Activated CD8-positive, alpha-beta memory T cell treated with anti-CD3 and anti-CD28 coated beads for 1 hour (primary cell): ENCODE measurements at places on chromosomes 6 and 20.

- DNase-seq = no peak
Observed at GRCh38 chr20:51492167-51493092, 50.1 kb downstream of the NFATC2 start.

DNA sequence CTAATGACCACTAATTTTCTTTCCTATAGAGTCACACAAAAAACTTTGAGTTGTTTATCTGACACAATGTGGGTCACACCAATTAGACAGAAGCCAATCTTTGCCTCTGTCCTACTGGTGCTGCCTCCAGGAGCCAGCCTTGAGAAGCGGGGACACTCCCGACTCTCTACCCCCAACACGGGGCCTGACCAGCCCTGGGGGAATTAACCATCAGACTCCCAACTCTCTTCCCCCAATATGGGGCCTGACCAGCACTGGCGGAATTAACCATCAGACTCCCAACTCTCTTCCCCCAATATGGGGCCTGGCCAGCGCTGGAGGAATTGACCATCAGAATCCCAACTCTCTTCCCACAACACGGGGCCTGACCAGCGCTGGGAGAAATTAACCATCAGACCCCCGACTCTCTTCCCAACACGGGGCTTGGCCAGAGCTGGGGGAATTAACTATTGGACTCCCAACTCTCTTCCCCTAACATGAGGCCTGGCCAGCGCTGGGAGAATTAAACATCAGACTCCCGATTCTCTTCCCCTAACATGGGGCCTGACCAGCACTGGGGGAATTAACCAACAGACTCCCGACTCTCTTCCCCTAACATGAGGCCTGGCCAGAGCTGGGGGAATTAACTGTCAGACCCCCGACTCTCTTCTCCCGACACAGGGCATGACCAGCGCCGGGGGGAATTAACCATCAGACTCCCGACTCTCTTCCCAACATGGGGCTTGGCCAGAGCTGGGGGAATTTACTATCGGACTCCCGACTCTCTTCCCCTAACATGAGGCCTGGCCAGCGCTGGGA lies 12.5 kb downstream of the CST7 start:
- DNase-seq = no peak

- DNase-seq = no peak
Observed at GRCh38 chr20:19074828-19075516, 137.5 kb upstream of the SLC24A3 start.

GRCh38 chr6:36285797-36286196 lies 15.9 kb downstream of the PNPLA1 start:
- DNase-seq = no peak

GRCh38 chr6:93970684-93971083 lies 551.3 kb upstream of the EPHA7 start:
- no peak for DNase-seq

DNA sequence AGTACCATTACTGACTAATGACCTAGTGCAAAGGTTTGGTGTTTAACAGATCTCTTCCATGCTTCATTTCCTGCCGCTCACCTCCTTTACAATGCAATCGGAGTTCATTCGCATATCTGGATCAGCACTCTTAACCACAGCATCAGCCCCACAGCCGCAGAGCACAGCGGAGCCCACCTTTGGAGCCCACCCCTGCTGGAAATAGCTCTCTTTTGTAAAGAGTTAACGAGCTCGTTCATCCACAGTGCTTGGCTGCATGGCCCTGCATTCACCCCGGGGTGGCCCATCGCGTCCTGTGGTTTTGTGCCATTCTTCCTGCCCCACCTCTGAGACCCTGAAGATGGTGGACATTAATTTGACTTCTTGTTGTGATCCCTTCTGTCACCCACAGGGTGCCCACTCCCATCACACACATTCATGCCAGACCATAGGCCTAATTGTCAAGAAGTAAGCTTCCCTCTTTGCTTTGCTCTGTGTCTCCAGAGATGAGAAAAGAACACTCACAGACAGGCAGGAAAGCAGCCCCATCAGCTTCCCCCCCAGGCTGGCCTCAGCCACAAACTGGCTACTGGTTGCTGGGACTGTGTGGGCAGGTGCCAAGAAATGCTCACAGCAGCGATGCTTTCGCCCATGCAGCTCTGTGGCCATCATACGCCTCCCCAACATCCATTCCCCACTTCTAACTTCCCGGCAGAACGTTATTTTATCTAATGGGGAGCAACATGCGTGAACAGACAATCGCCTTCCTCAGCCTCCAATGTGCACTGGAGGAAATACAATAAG lies 167.0 kb downstream of the LRFN2 start:
- DNase-seq = no peak

GRCh38 chr20:53580376-53581111 lies 13.1 kb downstream of the ZNF217 start:
- no peak for DNase-seq

DNA sequence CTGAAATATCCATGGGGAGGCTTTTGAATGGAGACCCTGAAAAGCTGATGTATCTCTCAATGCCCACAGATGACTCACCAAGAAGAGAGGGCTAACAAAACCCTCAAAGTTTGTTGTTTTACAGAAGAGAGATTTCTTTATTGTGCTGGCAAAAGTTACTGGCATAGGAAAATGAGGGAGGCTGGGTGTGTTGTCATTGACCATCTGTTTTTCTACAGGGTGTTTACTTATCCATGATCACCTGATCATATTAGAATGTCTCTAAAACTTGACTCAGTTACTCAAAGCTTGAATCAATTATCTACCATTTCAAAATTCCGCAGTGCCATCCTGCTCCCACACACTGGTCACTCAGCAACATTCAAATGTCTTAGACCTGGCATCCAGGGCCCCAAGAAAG lies 9.8 kb downstream of the NCOA6 start:
- no peak for DNase-seq

DNA sequence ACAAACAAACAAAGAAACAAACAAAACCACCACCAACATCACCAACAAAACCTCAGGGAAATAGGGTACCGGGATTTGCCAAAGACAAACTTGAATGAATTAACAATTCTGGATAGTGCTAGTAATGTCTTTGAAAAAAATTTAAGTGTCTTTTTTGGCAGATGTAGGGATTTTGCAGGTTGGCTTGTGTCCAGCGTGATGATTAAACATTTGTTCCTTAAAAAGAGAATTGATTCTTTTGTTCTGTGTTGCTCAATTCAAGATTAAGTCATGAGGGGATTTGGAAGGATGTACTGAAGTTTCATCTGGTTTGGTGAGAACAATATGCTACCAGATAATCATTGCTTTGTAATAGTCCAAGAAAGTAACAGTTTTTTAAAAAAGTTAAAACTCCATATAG lies 125.1 kb upstream of the HS3ST5 start:
- no peak for DNase-seq

DNA sequence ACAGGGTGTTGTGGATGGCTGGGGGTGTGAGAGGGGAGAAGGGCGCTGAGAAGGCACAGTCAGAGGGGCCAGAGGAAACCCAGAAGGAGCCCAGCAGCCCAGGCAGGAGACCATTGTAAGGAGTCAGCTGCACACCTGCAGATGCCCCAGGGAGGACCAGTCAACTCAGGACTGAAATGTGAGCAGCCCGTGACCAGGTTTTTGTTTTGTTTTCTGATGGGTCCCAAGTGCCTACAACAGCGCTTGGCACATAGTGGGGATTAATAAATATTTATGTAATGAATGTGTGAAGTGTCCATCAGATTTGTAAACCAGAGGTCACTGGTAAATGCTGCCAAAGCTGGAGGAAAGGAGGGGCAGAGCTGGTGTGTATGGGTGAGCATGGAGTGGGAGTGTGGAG lies 30.2 kb downstream of the TRAM2 start:
- DNase-seq = no peak

GRCh38 chr20:37529968-37530600 lies 2.4 kb upstream of the BLCAP start:
- no peak for DNase-seq

GRCh38 chr6:127869772-127870404 lies 31.0 kb downstream of the THEMIS start:
- DNase-seq = no peak

GRCh38 chr6:78492351-78493017 lies 374.9 kb upstream of the IRAK1BP1 start:
- no peak for DNase-seq

DNA sequence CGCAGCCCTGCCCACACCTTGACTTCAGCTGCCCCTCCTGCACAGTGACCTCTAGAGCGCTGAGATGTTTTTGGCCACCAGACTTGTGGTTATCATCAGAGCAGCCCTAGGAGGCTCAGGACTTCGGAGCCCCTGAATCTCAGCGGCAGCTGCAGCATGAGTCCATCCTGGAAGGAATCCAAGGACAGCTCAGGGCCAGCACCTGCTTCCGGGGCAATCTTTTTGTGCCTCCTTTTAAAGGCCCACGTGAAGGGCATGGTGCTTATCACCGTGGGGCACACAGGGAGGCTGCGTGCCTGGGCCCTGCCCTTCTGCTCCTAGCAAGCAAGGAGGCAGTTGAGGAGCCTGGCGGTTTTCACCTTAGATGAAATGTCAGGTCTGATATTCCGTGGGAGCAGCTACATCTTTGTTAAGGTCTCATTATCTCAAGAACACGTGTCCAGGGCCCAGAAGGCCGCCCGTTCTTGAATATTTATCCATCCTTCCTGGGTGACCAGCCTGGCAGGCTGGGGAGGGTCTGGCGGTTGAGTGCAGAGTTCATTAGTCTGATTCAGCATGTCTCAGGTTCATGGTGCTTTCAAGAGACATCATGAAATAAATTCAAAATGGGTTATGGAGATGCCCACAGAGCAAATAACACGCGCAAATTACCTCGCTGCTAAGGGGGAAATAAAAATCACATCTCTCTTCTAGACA lies 392.4 kb downstream of the TAF4 start:
- no peak for DNase-seq

- no peak for DNase-seq
Observed at GRCh38 chr6:32460528-32460927, 20.8 kb downstream of the HLA-DRA start.

- DNase-seq = no peak
Observed at GRCh38 chr6:39240155-39240757, 11.0 kb upstream of the KCNK5 start.

DNA sequence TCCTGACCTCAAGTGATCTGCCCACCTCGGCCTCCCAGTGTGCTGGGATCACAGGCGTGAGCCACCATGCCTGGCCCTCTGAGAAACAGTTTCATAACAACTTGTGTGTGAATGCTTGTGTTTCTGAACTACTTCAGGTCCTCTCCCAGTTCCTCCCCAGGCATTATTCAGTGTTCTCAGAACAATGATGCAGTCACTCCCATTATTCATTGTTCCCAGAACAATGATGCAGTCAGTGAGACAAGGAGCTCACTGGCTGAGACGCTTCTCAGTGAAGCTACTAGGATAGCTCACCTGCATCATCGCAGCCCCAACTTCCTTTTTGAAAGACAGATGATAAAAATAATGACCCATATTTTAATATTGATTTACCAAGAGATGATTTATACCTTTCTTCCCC lies 71.5 kb downstream of the NDUFAF5 start:
- DNase-seq = no peak

GRCh38 chr20:44135012-44135412 lies 52.0 kb downstream of the JPH2 start:
- no peak for DNase-seq

DNA sequence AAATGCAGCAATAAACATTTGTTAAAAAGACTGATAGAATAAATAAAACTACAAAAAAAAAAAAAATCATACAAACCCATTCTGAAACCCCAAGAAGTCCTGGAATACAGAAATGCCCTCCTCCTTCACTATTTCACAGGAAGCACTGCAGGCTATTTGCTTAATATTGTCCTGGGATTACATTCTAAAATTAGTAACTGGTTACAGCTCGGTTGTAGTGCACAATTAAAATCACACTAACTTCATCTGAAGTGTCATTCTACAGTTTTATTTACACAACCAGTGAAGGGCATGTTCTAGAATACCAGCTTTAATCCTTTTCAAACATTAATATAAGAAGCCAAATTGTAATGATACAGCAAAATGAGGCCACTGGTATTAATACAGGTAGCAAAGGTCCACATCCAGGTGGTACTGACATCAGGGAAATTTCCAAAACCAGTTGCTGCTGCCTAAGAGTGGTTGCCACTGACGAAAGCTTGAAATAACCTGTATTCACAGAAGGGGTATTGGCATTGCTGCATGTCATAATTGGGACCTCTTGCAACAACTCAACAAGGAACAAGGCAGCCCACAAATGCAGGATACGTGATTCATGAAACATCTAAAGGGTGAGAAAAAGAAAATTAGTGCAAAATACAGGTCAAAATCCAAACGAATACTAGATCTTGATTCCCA lies 26.9 kb downstream of the AKIRIN2 start:
- DNase-seq = no peak

- DNase-seq = no peak
Observed at GRCh38 chr6:13235339-13235738, 93.0 kb downstream of the TBC1D7 start.

DNA sequence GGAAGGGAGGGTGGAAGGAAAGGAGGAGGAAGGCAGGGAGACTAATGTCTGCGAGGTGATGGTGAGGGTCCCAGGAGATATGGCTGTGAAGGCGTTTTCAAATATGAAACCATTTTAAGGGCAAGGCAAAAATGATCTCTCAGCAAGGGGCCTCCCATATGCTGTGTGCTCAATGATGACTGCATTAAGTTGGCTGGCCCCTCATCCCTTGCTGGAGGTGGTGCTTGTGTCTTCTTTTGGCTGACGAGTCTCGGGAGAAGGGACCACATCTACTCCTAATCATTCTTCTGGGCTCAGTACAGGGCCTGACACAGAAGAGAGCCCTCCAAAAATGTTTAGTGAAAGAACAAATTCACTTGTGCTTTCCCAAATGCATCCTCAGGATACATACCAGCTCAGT lies 23.0 kb upstream of the MRPS18A start:
- DNase-seq = no peak

DNA sequence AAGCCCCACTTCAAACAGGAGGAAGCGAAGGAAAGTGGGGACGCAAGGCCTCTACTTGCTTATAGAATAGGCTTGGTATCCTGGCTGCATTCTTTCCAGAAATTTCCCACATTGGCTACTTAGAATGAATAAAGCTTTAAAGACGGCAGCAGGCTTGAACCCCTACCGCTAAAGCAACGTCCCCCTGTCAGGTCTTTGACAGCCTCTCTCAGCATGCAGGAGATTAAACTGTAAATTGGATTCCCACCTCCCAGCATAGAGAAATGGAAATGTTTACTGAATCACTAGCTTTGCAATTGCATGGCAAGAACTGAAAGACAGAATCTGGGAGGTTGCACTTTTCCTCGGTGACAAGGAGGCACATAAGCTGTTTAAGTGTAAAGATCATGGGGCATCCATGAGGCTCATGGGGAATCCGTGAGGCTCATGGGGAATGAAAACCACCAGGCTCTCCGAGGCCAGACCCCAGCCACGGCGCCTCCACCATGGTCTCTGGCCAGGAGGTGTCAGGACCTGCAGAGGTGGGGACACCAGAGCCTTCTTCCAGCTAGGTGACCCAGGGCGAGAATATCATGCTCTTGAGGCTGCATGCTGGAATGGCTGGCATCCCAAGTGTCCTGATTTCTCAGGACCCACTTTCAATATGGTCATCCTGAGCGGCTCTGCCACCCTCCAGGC lies 10.3 kb downstream of the LEMD2 start:
- DNase-seq = no peak

GRCh38 chr20:39829661-39830060 lies 859.4 kb downstream of the MAFB start:
- DNase-seq = no peak
